NCI-H2171 treated with DMSO at 0.1 percent for 48 hours (cell line): ENCODE measurements at places on chromosomes 16 and 17.

- DNase-seq: no peak
Observed at GRCh38 chr17:79872762-79873161, 33.5 kb upstream of the CBX4 start.

GRCh38 chr16:31452631-31453106, 6.6 kb upstream of the ARMC5 start:
- DNase-seq: no peak

DNA sequence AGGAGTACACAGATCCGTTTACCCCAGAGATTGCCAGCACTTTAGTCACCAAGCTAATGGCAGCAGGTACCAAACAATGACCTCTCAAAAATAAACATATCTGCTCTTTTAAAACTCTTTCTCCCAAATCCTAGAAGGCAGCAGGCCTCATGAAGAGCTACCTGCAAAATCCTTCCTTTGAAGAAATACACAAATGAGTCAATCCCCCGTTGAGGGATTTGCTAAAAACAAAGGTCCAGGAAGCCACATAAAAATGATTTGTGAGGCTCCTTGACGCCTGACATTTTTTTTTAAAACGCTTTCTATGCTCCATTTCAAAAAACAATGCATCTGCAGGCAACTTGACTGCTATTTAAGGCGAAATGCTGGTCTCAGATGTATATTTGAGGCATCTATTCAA, 58.2 kb downstream of the NACA2 start:
- DNase-seq: no peak

DNA sequence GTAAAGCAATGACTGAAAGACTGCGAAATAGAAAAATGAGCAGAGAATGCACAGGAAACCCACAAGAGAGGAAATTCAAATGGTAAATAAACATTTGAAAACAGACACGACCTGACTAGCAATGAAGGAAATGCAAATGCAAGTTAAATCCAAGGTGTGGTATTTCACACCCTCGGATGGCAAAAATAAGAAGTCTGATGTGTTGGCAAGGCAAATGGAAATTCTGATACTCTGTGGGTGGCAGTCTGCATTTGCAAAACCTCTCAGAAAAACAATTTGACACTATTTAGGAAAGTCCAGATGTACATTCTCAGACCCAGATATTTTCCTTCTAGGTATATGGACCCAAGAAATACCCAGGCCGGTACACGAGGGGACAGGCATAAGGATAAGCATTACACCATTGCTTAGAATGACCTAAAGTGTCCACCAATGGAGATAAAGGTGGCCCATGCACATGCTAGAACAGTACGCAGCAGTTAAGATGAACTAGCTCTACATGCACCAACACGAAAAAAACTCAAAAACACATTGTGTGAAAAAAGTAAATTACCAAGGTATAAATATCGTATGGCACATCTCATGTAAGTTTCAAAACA, 116.7 kb downstream of the GAS7 start:
- no peak for DNase-seq

DNA sequence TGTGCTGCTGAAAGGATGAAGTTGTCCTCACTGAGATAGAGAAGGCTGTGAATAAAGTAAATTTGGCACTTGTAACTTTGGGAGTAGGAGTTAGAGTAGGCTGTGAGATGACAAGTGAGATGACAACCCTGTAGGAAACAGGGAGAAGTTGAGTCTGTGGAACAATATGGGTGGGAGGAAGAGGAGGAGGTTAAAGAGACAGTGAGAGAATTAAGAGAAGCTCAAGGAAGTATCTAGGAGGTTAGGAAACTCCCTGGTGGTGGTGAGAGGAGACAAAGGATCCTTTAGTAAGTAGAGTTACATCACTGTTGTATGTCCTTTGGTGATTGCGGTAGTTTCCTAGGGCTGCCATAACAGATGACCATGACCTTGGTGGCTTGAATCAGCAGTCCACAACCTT, 10.7 kb upstream of the HSD17B2 start:
- DNase-seq: no peak

DNA sequence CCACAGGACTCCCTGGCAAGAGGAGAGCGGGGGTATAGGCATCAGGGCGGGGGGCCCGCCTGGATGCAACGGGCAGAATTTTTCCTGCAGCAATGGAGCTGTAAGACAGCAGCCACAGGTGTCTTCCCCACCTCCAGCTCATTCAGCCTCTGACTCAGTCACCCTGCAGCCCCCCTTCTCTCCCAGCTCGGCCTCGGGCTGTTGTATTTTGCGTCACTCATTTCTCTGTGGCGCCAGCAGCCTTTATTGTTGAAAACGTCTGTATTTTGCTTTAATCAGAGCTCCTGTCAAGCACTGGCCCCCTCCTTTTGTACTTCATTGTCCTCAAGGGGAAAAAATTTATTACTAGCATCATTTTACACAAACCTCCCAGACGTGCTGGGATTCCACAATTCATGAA, 117.7 kb downstream of the WSCD1 start:
- no peak for DNase-seq

DNA sequence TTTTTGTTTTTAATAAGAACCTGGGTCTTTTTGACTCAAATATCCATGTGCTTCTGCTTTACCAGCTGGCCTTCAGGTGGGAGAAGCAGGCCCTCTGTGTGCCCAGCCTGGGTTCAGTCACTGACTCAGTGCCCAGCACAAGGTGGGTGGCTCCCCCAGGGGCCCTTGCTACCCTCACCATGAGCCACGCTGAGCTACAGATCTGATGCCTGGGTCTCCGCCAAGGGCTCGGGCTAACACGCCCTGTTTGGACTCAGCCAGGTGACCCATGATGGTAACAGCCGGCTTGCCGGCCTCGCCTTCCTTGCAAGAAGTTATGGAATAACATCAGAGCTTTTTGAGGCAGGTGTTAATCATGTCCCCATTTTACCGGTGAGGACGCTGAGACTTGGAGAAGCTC, 109.5 kb upstream of the NLRP1 start:
- DNase-seq: no peak

DNA sequence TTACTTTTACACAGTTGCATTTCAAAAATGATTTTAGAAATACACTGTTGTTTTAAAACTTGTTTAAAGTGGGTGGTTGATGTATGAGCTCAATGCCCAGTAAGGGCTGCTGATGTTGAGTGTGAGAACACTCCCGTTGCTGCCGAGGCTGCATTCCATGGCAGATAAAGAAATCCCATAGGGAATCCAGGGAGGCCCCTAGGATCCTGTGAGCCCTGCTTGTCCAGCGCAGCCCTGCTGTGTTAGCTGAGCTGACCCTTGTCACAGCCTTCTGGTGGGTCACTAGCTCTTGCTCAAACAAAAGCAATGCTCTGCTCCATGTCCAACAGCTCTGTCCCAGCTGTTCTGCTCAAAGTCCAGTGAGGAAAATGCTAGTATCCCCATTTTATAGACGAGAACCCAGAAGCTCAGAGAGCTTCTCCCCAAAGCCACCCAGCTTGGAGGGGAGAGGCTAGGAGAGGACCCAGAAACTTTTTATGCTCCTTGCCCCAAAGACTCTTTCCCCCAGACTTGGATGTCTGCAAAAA, 18.6 kb upstream of the COL1A1 start:
- DNase-seq: no peak

- DNase-seq: no peak
Observed at GRCh38 chr16:23987443-23987842, 151.7 kb downstream of the PRKCB start.

GRCh38 chr17:21680366-21680765, 12.0 kb upstream of the KCNJ18 start:
- DNase-seq: no peak

DNA sequence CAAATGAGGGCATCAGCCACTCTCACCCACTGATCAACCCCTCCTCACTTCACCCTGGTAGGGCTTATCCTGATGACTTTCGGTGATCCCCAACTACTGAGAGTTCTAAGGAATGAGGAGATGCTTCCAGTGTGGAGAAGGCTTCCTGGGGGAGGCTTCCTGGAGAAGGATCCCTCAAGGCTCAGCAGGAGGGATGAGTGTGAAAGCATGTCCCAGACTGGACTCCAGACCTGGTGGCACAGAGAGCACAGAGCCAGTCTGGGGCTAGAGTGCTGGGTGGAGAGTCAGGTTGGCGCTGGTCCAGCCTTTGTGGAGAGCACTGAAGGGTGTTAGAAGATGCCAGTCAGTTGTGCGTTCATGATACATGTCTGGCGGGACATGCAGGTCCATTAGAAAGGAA, 53.7 kb downstream of the PLD6 start:
- no peak for DNase-seq

DNA sequence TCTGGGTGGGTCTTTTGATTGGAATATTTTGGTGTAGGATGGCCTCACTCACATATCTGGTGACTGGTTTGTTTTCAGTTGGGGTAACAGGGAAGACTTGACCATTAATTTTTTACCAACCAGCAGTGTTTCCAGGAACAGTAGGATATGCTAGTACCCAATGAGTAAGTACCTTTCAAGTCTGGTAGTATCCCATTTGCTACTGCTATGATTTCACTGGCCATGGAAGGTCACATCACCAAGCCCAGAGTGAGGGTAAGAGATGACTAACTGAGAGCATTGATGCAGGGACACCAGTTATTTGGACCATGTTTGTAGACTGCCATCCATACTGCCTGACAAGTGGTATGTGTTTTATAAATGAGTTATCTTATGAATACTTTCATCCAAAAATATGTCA, 277.7 kb downstream of the MAP2K6 start:
- no peak for DNase-seq

GRCh38 chr17:61175298-61176142, 224.1 kb upstream of the TBX2 start:
- DNase-seq: no peak

GRCh38 chr16:19929062-19929511, 44.4 kb upstream of the GPRC5B start:
- DNase-seq: no peak

GRCh38 chr16:72261127-72261526, 89.2 kb upstream of the PMFBP1 start:
- no peak for DNase-seq

GRCh38 chr16:11589198-11589550, 2.5 kb upstream of the LITAF start:
- no peak for DNase-seq

GRCh38 chr17:77163001-77163400, 22.2 kb downstream of the SEC14L1 start:
- DNase-seq: no peak

GRCh38 chr17:44363613-44364159, at the start of gene FAM171A2:
Gene FAM171A2 (minus strand): TSS chr17:44363853. CDS start chr17:44363714, 139 bp downstream.
- DNase-seq: peak; percentile 45

GRCh38 chr17:32732900-32733299, 144.0 kb downstream of the MYO1D start:
- no peak for DNase-seq

DNA sequence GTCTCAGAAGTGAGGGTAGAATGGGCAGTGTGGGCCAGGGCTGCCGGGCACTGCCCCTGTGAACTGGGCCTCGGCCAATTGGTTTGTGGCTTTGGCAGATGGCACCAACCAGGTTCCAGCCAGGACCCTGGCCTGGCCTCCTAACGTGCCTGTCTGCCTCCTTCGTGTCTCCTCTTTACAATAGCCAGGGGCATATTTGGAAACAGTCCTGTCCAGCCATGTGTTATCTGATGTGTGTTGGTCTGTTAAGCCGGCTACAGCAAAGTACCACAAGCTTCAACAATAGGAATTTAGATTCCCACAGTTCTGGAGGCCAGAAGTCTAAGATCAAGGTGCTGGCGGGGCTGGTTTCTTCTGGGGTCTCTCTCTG, 14.6 kb downstream of the CRISPLD2 start:
- no peak for DNase-seq

DNA sequence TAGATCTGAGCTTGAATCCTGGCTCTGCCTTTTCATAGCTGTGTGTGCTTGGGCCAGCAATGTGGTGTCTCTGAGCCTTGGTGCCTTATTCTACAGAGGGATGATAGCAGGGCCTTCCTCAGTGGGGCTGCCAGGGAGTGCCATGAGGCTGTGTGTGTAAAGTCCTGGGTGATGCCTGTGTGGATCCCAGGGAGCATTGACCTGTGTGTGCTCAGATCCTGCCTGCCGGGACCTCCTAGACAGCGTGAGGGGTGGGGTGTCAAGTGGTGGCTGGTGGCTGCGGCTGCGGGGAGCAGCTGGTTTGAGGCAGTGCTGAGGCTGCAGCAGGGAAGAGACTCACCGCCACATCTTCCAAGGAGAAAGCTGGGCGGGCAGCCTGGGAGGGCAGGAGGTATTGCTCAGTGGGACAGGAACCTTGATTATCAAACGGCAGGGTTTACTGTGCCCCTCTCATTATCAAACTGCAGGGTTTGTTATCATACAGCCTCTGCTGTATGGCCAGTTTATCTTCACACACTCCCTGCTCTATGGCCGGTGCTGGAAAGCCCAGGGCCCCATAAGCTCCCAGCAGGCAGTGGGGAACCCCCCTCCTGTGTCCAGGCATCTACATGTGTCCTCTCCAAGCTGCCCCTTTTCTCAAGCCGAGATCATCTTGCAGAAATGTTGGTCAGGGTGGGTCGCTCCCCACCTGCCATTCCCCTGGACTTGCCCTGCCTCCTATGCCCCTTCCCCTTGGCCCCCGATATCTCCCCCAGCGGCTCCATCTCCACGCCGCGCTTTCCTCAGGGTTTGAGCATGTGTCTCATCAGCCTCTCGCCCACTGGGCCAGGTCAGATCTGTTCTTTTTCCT, 3.1 kb upstream of the ADCY7 start:
- no peak for DNase-seq

DNA sequence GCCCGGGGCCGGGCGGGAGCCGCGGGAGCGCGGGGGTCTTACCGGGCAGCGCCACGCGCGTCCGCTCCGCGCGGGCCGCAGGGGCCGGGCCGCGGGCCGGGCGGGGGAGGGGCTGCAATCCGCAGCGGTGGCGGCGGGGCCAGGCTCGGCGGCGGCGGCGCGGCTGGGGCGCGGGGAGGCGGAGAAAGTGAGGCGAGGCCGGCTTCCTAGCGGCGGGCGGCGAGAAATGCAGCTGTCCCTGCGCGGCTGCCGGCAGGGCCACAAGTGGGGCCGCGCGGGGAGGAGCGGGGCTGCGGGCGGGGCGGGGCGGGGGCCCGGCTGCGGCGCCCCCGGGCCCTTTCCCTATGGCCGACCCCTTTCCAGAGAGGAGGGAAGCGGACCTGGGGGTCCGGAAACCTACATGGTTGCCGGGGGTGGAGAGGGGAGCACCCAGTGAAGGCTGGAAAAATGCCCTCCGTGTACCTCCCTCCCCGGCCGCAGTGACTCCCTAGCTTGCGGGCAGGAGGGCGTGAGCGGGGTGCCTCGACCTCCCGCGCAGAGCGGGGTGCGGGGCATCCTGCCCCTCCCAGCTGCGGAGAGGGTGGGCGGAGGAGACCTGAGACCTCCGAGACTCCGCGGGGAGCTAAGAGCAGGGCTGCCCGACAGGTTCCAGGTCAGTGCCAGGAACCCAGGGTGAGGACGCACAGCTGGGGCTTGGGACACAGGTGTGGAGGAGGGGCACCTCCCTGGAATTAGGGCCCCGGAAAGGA, at the start of gene CUEDC1:
TSS of gene CUEDC1 (minus strand) at position 230 of the 749 bp plus-strand sequence. CDS start 69,848 bp downstream, outside the sequence.
- DNase-seq: peak; percentile 59

- DNase-seq: no peak
Observed at GRCh38 chr16:58863042-58863441, 128.9 kb upstream of the GOT2 start.

DNA sequence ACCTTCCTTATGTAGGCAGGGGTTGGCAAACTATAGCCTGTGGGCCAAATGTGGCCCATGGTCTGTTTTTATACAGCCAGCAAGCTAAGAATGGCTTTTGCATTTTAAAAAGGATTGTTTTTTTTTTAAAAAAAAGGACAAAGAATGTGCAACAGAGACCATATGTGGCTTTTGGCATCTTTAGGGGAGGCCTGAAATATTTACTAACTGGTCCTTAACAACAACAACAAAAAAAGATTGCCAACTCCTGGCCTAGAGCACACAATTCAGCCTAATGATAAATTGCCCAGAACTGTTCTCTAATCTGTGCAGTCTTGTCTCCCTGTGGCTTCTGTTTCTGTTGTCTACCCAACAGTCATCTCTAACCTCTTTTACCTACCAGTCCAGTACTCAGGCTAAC, 67.1 kb downstream of the SSH2 start:
- DNase-seq: no peak

- peak; percentile 88 for DNase-seq
Observed at GRCh38 chr16:85245307-85246172, 133.3 kb upstream of the CIBAR2 start.
